ENCODE measurements at places on chromosomes 11 and 22.

DNA sequence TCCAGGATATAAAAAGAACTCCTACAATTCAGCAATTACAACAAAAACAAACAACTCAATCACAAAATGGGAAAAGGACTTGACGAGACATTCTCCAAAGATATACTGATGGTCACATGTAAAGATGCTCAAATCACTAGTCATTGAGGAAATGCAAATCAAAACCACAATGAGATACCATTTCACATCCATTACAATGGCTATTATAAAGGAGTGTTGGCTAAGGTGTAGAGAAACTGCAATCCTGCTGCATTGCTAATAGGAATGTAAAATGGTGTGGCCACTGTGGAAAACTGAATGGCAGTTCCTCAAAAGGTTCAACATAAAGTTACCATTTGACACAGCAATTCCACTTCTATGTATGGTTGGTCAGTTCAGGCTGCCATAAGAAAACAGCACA, 11.8 kb upstream of the TBCEL start:
- DNase-seq = no peak

DNA sequence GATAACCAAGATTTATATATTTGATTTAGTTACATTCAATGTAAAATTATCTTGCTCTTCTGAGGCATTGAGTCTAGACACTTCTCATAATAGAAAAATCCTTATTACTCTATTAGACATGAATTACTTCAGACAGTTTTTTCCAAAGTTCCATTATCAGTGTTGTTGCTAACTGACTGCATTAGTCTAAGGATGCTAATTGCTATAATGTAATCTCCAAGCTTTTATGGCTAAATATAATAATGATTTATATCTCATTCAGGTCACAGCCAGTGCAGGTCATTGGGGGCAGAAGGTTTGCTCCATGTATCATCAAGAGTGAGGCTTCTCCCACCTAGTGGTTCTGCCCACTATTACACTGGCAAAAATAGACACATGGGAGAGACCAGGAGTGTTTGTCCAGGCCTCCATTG, 377.2 kb upstream of the DDI1 start:
- DNase-seq = peak; percentile 48

DNA sequence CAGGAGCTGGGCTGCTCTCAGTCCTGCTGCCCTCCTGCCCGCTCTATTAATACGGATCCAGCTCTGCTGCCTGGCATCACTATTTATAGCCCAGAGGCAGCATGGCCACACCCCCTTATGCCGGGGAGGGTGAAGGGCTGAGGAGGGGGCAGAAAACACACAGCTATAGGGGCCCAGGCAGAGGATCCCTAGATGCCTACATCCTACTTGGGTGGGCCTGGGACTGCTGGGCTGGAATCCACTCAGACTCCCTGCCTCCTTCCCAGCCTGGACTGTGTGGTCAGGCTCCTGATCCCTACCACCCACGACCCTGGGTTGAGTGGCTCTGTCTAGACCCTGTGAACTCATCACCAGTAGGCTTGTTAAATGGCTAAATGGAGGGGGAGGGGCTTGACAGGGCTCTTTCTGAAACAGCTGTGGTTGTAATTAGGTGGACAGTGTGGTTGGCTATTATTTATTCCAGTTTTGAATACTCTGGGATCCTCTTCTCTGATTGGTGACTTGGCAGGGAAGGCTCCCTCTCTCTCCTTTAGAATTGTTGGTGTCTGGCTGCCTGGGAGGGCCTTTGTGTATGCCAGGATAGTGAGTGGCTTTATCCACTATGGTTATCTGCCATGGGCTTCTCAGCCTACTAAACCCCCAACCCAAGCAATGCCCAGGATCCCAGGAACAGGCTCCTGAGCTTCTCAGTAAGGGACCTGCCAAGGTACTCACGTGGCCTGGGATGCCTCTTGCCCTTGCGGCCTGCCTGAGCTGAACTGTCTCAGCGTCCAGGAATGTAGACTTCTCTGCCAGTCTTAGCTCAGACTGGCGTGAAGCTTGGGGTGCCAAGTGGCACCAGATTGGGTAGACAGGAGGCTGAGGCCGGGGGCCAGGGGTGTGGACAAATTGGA, 15.2 kb downstream of the PHLDB1 start:
- DNase-seq = peak; percentile 96

- no peak for DNase-seq
These were observed 95.3 kb upstream of the RAG2 start for GRCh38 chr11:36693139-36693843.

DNA sequence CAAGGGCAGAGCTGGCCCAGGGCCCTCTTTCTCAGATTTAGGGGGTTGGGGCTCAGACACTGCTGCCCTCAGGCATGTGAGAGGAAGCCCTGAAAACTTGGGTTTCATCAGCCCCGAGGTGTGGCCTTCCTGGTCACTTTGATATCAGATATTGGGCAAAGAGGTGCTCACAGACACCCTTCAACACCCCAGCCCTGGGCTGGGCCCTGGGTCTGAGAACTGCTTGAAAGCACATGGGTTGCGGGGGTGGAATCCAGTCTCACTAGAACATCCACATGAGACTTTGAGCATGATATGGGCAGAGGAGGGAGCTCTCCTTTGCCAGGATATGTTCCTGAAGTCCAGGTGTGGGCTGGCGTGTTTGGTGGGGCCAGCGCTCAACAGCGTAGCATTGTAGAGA, 10.4 kb downstream of the DGAT2 start:
- DNase-seq = no peak

DNA sequence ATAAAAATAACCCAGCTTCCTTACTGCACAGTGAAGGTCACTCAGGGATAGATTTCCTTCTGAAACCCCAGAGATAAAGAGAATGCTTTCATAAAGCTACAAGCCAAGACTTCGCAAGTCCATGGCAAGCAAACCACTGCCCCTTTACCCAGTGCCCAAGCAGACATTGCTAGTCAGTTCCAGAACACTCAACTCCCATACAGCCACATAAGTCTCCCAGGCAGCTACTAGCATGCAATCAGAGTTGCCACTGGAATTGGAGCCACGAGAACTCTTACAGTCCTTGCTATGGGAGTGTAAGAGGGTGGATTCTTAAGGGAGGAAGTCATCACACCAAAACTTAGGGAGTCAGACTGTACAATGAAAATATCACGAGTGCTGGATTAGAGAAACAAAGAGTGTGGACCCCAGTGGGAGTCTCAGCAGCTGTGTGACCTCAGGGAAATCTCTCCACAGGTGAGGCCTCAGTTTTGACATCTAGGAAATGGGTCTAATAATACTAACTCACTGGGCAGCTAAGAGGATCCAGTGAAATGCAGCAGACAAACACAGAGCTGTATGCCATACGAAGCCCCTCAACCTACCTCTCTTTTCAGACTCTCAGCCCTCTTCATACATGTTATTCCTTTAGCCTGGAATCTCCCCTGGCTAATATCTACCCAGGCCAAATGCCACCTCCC, 526.6 kb downstream of the MN1 start:
- peak; percentile 49 for DNase-seq

DNA sequence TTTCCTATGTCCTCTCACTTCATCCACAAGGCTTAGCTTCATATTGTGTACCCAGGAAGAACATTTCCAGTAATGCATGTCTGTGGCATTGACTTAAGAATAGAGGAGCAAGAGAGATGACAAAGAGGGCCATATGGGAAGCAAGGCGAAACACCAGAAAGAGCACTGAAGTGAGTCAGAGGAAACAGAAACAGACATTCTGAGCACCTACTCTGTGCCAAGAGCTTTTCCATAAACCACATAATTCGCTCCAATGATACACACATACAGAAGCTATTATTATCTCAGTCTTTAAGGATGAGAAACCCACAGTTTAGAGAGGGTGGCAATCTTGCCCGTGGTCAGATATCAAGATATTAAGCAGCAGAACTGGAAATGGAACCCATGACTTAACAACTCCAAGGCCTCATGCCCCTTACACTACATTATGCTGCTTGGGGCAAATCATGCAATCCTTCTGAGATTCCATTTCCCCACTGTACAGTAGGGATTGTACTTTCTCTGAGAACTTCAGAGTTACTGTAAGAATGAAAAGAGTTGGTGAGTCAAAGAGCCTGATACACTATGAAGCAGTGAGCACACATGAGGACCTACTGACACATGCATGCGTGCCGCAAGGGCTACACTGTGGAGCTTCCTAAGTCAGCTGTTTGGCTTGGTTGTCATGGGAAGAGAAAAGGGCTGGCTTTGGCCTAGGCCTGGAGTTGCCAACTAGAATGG, 126.6 kb downstream of the KCNC1 start:
- peak; percentile 8 for DNase-seq

- no peak for DNase-seq
These were observed 9.4 kb upstream of the NAP1L4 start for GRCh38 chr11:3001496-3001895.

- DNase-seq = no peak
These were observed 8.0 kb upstream of the PKNOX2 start for GRCh38 chr11:125156346-125157117.

- no peak for DNase-seq
These were observed 277.4 kb upstream of the NARS2 start for GRCh38 chr11:78851878-78852586.

- DNase-seq = no peak
These were observed 16.7 kb downstream of the MB start for GRCh38 chr22:35600476-35600875.

DNA sequence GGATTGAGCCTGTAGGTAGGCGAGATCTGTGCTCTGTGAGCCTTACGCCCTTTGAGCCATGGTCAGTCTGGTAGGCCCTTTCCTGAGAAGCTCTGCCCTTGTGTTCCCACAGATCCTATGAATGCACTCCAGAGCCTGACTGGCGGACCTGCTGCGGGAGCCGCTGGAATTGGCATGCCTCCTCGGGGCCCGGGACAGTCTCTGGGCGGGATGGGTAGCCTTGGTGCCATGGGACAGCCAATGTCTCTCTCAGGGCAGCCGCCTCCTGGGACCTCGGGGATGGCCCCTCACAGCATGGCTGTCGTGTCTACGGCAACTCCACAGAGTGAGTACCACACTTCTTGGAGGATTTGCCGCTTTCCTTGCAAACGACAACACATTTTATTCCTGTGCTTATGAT, 47.4 kb downstream of the MED15 start:
- DNase-seq = no peak

- no peak for DNase-seq
These were observed 87.8 kb upstream of the FAT3 start for GRCh38 chr11:92136797-92137196.

GRCh38 chr11:74611369-74611861, 19.0 kb downstream of the POLD3 start:
- peak; percentile 85 for DNase-seq

DNA sequence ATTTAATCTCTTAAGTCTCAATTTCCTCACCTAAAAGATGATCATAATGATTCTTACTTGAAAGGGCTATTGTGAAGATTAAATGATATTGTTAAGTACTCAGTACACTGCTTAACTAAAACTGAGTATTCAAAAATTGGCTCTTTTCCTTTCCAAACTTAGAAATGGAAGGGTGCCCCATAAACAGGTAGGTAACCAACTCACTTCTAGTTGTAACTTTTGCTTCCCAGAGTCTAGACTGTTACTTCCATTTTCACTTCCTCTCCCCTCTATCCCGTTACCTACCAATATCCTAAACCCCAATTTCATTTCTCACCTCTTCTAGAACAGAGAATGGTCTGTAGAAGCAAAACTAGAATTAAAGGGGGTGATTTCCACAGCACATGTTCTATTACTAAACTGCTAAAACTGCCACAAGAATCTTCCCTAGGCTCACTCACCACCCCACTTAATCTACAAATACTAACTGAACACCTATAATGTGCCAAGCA, 50.0 kb downstream of the RRAS2 start:
- no peak for DNase-seq

DNA sequence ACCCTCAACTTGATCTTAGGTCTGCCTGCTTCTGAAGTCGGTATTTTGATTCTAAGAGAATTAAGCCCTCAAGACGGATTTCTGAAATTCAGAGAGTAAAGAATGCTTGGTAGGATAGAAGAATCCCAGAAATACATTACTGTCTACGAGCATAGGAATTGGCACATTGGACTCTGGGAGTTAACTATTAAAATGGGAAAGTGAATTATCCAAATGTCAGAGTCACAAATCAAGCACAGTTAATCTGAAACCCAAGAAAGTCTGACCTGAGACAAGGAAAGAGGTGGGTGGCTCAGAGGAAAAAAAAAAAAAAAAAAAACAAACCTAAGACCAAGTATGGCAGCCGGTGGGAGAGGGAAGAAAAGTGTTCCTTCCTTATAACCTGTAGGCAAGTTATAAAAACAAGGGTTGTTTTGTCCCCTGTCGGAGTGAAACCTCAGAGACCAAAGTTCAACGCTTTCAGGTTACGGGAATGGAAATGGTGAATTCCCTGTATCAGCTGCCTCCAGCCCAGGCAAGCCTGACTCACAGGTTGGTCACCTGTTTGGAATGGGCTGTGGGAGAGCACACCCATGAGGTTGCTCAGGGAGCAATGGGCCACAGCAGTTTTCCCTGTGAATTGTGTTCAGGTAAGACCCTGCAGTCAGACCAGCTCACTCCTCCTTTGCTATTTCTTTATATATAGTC, 139.0 kb downstream of the ETS1 start:
- peak; percentile 64 for DNase-seq

DNA sequence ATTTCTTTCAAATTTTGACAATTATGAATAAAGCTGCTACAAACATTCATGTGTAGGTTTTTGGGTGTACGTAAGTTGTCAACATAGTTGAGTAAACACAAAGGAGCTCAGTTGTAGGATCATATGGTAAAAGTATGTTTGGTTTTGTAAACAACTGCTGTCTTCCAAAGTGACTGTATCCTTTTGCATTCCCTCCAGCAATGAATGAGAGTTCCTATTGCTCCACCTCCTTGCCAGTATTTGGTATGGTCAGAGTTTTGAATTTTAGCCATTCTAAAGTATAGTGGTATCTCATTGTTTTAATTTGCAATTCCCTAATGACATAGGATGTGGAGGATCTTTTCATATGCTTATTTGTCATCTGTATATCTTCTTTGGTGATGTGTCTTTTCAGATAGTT, 28.0 kb upstream of the PHOX2A start:
- DNase-seq = no peak

- DNase-seq = no peak
These were observed 342.3 kb upstream of the CCDC179 start for GRCh38 chr11:23202611-23203010.

DNA sequence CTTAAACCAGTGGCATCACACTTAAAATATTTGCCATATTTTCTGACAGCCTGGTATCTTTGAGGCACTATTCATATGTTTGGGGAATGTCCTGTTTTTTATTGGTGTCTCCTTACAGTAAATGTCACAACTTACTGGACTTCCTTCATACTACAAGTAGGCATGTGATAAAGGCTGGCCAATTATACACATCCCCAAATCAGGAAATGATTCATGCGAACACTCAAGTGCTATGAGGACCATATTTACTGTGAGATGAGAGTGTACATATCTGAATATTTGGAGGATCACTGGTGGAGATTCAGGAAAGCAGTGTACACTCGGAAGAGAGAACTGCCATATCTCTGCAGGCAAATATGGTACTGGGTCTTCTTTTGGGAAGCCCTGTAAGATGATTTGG, 913.8 kb upstream of the CHORDC1 start:
- no peak for DNase-seq

Data from GM23248 (cell line).